ENCODE measurements at places on chromosomes 11 and 22.

GRCh38 chr11:73175551-73176144, 33.5 kb upstream of the FCHSD2 start:
- H3K4me1 ChIP-seq: peaks cover 3% of the 10 kb centered on the region
- H3K27me3 ChIP-seq: no peaks in the 10 kb centered on the region
- H3K27ac ChIP-seq: no peak overlapping the region
- H3K4me3 ChIP-seq: no peak overlapping the region
- no peaks in the 10 kb centered on the region for H3K36me3 ChIP-seq

DNA sequence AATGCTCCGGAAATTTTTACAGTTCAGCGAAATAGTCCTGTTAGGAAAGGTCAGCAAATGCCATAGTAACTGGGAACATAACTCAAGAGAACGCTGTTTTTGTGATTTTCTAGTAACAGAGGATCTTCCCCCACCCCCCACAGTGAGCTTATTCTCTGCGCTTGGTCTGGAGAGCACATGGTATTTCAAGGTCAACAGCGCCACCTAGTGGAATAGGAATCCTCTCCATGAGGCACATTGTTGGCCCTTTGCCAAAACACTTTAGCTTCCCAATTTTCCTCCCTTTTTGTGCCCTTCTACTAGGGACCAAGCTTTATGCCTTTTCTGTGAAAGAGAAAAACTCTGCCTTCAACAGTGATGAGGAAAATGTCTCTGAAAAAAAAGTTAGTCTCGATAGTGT, 13.2 kb upstream of the OR4C12 start:
- H3K27ac ChIP-seq: no peak overlapping the region
- no peaks in the 10 kb centered on the region for H3K4me1 ChIP-seq

GRCh38 chr11:65744026-65744698, 23.6 kb upstream of the RNASEH2C start:
- no peak overlapping the region for H3K4me3 ChIP-seq
- no peak overlapping the region for H3K27ac ChIP-seq
- H3K27me3 ChIP-seq: no peaks in the 10 kb centered on the region
- no peaks in the 10 kb centered on the region for H3K4me1 ChIP-seq
- no peak for DNase-seq

- H3K27me3 ChIP-seq: no peaks in the 10 kb centered on the region
- no peak overlapping the region for H3K4me3 ChIP-seq
- no peak overlapping the region for H3K27ac ChIP-seq
- no peaks in the 10 kb centered on the region for H3K36me3 ChIP-seq
Observed at GRCh38 chr11:61609000-61609979, 28.4 kb upstream of the SYT7 start.

GRCh38 chr11:102110761-102111010, 439 bp downstream of the YAP1 start:
- no peaks in the 10 kb centered on the region for H3K36me3 ChIP-seq
- H3K27ac ChIP-seq: peak overlapping the region; percentile 98
- no peaks in the 10 kb centered on the region for H3K4me1 ChIP-seq
- H3K4me3 ChIP-seq: peak overlapping the region; percentile 80
- DNase-seq: no peak

DNA sequence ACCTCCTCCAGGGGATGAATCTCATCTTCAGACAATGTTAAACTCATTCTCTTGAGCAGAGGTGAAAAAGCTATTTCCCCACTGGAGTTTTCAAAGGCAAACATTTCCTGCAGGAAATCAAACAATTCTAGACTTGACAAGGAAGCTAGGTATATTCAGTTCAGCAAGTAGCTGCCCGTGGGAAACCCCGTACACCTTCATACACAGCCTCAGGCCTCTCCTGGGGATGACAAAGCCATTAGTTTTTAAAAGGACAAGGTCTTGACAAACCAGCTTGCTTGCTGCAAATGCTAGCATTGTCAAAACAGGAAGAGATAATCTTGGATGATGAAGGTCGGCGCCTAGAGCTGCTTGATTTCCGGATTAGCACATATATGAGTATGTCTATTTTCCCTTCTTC, 1630.8 kb upstream of the TENM4 start:
- no peak for DNase-seq
- H3K36me3 ChIP-seq: no peaks in the 10 kb centered on the region
- no peak overlapping the region for H3K4me3 ChIP-seq
- H3K27ac ChIP-seq: no peak overlapping the region
- no peaks in the 10 kb centered on the region for H3K27me3 ChIP-seq
- no peaks in the 10 kb centered on the region for H3K4me1 ChIP-seq

GRCh38 chr11:76159303-76159937, 46.9 kb downstream of the WNT11 start:
- no peak overlapping the region for H3K27ac ChIP-seq
- DNase-seq: no peak
- H3K4me3 ChIP-seq: no peak overlapping the region
- no peaks in the 10 kb centered on the region for H3K36me3 ChIP-seq
- no peaks in the 10 kb centered on the region for H3K4me1 ChIP-seq

DNA sequence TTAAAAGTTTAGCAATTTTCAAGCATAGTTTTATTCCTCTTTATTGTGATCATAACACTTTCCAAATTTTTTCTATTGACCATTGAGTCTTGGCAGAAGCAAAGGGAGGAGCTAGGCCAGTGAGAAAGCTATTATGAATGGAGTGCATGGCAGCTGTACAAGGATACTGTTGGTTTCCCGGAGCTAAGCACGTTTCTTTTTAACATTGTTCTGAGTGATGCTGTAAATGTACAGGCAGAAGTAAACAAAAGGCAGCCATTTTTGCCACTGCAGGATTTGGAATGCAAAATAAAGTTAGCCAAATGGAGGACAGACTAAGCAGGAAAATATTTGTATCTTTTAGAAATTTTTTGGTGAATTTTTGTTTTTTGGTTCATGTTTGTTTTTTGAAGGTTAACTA, 16.2 kb downstream of the CBL start:
- no peak for DNase-seq
- H3K27ac ChIP-seq: no peak overlapping the region
- no peaks in the 10 kb centered on the region for H3K4me1 ChIP-seq
- no peaks in the 10 kb centered on the region for H3K27me3 ChIP-seq
- H3K4me3 ChIP-seq: no peak overlapping the region

- no peaks in the 10 kb centered on the region for H3K36me3 ChIP-seq
- no peaks in the 10 kb centered on the region for H3K27me3 ChIP-seq
- peak overlapping the region; percentile 96 for H3K27ac ChIP-seq
- DNase-seq: no peak
- peaks cover 5% of the 10 kb centered on the region for H3K4me1 ChIP-seq
Observed at GRCh38 chr11:12674571-12674935, 332 bp downstream of the TEAD1 start.

DNA sequence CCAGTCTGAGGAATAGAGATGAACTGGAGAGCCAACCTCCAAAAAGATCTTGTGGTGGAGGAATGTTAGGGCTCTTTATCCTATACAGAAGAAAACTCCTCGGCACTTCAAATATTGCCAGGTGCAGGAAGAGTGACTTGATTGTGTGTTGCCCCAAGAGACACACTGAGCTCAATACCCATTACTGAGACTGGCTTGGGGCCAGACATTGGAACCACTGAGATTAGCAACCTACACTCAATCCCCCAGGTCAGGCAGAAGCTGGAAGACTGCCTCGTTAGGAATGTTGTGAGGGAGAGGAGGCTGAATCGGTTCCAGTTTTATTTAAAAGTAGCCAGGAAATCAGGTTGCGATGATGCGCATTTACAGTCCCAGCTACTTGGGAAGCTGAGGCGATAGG, 2.4 kb upstream of the SGSM3 start:
- no peak overlapping the region for H3K4me3 ChIP-seq
- no peaks in the 10 kb centered on the region for H3K27me3 ChIP-seq

DNA sequence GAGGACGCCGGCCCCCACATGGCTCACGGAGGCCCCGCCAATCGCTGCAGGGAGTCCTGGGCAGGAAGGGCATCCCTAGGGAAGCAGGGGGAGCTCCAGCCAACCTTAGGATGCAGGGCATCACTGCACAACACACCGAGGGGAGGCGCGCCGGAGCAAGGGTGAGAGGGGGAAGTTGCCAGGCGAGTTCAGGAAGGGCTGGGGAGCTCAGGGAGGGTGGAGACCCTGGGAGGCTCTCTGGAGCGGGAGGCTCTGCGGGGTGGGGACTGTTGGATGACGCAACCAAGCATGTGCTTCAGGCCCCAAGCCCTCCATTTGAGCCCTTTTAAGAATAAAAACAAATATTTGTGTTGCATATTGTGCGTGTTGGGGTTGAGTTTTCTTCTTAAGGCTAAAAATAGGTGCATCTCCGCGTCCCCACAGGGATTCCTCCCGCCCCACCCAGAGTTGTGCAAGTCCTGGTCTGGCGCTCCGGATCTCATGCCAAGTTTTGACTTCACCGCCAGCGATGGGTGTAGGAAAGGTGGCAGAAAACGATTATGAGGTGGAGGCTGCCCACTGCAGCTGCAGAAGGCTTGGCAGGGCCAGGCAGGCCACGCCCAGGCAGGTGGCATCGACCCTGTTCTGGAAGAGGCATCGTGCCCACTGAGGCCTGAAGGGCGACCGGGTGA, 65.2 kb downstream of the WNT7B start:
- no peaks in the 10 kb centered on the region for H3K4me1 ChIP-seq
- H3K4me3 ChIP-seq: no peak overlapping the region

DNA sequence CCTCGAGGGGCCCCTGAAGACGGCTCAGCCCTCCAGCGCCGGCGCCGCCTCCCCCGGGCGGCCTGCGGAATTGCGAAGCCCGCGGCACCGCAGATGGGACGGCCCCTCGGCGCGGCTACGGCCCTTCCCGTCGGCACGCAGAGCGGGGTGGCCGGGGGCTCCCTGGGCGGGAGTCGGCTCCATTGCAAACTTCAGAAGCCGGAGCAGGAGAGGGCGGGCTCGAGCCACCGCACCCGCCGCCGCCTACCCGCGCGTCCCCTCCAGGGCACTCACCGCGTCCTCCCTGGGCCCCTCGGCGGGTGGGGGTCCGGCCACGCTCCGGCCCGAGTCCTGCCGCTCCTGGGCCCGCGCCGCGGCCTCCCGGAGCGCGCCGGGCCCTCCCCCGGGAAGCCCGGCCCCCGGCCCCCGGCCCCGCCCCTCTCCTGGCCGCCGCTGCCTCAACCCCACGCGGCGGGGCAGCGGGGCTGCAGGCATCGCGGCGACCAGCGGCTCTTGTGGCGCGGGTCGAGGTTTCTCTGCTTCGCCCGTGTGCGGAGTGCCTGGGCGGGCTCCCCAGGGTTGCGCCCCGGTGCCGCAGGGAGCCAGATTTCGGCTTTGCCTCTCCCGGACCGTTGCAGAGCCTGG, at the start of gene PACSIN3:
Gene PACSIN3 (minus strand): TSS at position 359 of the 624 bp plus-strand sequence. CDS start 3,707 bp downstream, outside the sequence.
- no peaks in the 10 kb centered on the region for H3K27me3 ChIP-seq
- peak within 1 kb of the TSS; percentile 96 for H3K27ac ChIP-seq
- peak; percentile 66 for DNase-seq
